Stimulated activated CD8-positive, alpha-beta memory T cell treated with anti-CD3 and anti-CD28 coated beads, Interleukin-4, amount 100 ng/mL, for 4 hours (primary cell): ENCODE measurements at places on chromosomes 6 and 20.

DNA sequence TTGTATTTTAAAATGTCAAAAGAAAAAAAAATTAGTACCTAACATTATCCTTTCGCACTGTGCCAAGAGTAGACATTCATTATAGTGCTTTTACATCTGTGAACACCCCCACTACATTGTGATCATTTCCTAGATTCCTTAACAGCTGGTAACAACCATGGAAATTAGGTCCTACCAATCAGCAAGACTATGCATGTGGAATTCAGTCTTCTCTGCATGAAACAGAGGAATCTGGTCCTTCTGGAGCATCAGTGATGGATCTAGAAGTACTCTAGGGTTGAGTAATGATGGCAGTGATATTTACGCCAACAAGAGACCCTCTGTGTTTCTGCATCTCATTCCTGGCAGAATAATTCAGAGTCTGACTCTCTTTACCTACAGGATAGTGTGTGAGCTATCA is 9.4 kb downstream of the OR12D1 start:
- DNase-seq: no peak

GRCh38 chr6:38114976-38115625 is 295.6 kb downstream of the ZFAND3 start:
- DNase-seq: no peak

DNA sequence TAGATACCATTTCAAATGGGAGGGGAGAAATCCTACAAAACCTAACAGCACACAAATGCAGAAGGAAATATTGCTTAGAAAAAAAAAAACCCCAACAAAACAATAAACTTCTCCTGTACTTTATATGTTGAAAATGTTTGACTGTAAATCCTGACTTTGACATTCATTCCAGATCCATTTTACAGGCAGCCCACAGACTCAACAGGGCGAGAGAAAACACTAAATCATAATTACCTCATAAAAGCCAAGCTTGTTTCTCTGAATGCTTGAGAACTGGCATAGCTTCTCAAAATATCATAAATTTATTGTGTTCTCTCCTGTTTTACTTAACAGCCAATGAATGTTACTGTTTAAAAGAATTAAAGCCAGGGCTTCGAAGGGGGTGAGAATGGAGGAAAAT is 273.2 kb downstream of the CD83 start:
- DNase-seq: no peak

- no peak for DNase-seq
Observed at GRCh38 chr6:160022101-160022500, 53.2 kb downstream of the IGF2R start.

- DNase-seq: no peak
Observed at GRCh38 chr6:169575365-169575764, 126.5 kb downstream of the WDR27 start.

DNA sequence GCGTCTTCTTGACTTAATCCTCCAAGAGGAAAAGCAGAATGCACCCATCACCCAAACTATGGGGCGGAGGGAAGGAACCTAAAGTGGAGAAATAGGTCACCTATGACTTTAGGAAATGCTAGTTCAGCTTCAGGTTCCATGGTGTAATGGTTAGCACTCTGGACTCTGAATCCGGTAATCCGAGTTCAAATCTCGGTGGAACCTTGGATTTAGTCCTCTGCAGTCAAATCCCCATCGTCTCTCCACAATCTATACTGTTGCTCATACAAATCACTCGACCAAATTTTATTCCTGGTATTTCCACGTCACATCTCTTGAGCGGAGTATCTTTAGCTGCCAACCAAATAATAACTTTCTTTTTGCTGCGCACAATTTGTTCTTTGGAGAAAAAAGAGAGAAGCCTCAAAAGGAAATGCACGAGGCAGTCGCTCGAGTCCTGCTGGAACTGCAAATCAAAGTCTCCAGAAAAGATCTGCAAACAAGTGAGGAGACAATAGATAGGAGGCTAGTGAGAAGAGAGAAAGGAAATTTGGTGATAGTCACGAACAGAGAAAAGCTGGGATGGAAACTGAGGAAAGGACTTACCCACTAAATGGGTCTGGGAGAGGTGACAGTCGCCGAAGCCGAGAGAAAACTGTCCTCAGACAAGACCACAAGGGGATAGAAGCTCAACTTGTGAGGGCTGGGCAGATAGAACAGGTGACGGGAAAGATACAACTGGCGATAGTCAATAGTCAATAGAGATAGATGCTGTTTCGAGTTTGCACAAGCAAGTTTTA is 16.6 kb downstream of the POM121L2 start:
- DNase-seq: no peak

DNA sequence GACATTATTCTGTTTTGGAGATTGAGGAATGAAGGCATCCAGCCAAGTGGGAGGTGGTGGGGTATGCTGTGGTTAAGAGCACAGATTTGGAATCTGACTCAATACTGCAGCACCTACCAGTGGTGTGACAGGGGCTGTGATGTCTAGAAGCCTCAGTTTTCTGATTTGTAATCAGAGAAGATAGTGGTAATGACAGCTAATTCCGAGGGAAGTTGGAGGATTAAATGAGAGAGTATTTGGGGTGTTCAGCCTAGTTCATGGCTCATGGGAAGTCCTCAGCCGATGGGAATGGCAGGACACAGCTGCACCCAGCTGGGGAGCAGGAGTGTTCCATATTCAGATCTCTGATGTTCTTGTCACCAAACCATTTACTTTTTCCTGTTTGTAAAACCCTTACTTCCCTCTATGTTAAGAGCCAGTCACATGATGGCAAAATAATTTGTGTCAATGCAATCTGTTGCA is 9.3 kb downstream of the SLC9A8 start:
- no peak for DNase-seq

GRCh38 chr20:11230999-11231398 is 557.2 kb upstream of the JAG1 start:
- no peak for DNase-seq

DNA sequence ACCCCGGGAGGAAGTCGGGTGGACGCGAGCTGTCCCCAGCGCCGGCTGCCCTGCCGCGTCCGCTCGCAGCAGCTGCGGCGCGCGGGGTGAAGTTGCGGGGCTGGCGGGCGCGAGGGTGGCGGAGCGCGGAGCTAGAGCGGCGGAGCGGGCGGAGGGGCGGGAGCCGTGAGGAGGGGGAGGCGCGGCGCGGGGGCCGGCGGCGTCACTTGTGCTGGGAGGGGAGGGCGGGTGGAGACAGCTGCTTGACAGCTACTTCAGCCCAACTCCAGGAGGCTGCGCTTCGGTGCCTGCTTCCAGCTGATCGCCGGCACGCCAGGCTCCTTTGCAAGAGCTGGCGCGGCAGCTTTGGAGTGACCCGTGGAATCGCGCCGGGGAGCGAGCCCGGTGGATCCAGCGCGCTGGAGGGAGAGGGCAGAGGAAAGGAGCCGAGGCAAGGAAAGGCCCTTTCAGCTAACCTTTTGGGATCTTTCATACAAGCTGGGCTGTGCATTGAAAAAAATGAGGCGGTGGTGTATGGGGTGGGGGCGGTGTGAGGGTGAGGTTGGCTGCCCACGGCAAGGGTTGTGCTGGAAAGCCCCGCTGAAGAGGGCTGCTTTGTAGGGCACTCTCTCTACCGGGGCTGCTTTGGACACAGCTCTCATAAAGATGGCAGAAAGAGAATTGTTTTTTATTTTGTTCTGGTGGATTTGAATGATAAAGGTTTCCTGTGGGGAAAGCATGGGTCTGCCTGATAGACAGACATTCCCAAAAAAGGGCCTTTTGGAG is 24.6 kb downstream of the RIPOR2 start:
- DNase-seq: no peak

DNA sequence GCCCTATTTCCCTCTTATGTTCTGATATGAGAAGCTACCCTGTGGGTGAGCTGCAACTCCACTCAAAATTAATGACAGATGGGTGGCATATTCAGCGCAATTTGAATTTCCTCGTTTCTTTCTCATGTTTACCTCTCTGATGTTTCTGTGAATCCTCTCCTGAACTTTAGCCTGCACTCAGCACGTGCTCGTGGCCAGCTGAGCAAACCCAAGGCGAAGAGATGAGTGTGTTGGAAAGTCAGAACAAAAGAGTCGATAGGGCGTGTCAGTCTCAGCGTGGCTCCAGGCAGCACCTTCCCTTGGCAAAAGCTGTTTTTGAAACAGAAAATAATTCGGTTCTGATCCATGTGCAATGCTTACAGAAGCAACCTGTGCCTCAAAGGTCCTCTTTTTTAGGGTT is 226.1 kb upstream of the GMDS start:
- no peak for DNase-seq

GRCh38 chr6:166633732-166634535 is 6.9 kb upstream of the RPS6KA2 start:
- no peak for DNase-seq

GRCh38 chr6:21246075-21246474 is 347.5 kb upstream of the SOX4 start:
- no peak for DNase-seq

DNA sequence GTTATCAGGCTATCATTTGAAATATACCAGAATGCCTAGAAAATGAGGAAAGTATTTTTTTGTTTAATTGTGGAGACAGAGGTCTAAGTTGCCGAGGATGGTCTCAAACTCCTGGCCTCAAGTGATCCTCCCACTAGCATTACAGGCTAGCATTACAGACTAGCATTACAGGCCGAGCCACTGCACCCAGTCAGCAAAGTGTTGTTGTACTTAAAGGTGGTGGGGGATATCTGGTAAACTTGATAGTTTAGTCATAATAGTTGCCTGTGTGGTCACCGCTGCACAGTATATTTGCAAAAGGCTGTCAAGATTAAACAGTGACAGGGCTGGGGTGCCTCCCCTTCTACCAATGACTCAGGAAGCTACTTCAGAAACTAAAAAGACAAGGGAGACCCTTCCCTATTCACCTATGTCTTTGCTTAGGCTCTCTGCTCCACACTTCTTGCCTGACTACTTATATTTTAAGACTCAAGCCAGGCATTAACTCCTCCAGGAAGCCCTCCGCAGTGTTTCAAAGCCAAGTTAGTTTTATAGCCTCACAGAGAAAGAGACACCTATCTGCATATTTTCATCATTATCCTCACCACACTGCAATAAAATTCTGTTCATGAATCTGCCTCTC is 3.1 kb upstream of the AKIRIN2 start:
- no peak for DNase-seq

DNA sequence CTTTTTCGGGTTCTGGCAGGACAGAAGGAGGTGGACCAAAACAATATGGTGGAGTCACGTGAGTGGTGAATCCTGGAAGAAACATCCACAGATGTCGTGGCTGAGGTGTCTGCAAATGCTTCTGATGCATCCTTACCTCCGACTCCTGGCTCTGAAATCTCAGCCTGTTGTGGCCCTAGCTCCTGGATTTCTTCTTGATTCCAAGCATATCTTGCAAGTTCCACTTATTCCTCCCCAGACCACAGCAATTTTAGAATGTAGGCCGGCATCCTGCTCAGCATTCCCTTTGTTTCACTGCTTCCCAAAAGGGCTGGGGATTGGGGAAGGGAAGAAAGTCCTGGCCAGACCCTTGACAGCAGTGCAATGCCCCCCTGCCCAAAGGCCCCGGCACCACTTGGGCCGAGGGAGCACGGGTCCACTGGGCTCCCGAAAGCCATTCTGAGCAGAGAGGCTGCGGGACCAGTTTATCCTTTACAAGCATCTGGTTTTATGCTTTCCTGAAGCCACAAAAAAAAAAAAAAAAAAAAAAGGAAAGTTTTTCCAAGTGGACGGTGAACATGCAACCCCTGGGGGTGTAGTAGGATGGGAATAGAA is 200.9 kb upstream of the RNF24 start:
- DNase-seq: no peak

- DNase-seq: no peak
Observed at GRCh38 chr20:32582659-32583580, 2.2 kb downstream of the NOL4L start.

- no peak for DNase-seq
Observed at GRCh38 chr20:8389381-8390036, 257.4 kb downstream of the PLCB1 start.

GRCh38 chr6:138031850-138032249 is 75.4 kb downstream of the PERP start:
- no peak for DNase-seq

DNA sequence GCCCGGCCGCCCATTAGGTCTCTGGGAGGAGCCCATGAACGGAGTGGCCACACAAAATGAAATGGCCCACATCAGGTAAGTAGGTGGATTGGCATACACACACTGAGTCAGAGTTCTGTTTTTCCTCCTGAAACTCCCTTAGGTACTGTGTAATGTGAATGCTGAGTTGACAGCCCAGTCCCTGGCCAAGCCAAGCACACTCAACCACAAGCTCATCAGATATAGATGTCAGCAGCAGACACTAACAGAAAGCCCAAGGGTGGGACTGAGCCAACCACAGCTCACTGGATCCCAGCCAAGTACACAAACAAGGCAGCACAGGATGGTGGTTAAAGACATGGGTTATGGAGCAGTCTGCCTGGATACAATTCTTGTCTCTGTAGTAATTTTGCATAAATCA is 403.4 kb downstream of the GJA1 start:
- no peak for DNase-seq

- DNase-seq: no peak
Observed at GRCh38 chr6:4664117-4664626, 112.0 kb upstream of the CDYL start.

- no peak for DNase-seq
Observed at GRCh38 chr6:39515471-39515870, 193.0 kb upstream of the KCNK16 start.

- DNase-seq: peak; percentile 43
Observed at GRCh38 chr20:53609491-53610445, 16.1 kb upstream of the ZNF217 start.

GRCh38 chr6:34036357-34037069 is 109.4 kb downstream of the GRM4 start:
- DNase-seq: no peak

DNA sequence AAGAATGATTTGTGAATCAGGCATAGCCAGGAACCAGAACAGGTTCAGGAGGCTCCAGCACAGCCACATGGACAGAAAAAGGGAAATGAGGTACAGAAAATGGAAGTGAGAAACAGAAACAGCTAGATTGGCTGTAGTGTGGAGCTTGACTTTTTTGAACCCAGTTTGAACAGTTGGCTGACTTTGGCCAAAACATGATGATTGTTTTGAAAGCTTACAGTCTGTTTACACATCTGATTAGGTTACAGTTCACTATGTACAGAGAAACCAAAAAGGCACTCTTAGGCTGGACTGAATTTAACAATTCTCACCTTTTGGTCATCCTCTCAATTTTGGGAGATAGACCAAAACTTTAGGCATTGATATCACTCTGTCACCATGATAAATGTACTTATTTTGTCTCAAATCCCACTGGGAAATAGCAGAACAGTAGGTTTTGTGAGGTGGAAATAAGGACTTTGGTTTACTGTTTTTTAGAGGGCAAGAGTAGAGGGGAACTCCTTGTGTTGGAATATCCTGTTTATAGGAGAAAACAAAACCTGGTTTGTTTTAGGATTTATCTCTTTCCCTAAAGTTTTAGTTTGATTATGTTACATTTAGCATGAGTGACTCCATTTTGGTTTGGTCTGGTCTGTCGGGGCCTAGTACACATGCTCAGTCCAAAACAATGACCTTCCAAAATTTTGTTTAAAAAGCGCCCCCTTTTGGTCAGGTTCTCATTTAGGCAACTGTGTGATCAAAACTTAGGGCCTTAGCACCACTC is 123.1 kb downstream of the OLIG3 start:
- DNase-seq: no peak

GRCh38 chr20:50353289-50353961 is 156.8 kb upstream of the PTPN1 start:
- DNase-seq: no peak
